ENCODE measurements at places on chromosomes 6 and 20. TPM values are rescaled to one million over a fixed set of nuclear protein-coding genes. Genes with fewer than 3 reads are reported as not detected.
A peak's percentile ranks its signal among the peaks of the same experiment; 100 is the strongest.

DNA sequence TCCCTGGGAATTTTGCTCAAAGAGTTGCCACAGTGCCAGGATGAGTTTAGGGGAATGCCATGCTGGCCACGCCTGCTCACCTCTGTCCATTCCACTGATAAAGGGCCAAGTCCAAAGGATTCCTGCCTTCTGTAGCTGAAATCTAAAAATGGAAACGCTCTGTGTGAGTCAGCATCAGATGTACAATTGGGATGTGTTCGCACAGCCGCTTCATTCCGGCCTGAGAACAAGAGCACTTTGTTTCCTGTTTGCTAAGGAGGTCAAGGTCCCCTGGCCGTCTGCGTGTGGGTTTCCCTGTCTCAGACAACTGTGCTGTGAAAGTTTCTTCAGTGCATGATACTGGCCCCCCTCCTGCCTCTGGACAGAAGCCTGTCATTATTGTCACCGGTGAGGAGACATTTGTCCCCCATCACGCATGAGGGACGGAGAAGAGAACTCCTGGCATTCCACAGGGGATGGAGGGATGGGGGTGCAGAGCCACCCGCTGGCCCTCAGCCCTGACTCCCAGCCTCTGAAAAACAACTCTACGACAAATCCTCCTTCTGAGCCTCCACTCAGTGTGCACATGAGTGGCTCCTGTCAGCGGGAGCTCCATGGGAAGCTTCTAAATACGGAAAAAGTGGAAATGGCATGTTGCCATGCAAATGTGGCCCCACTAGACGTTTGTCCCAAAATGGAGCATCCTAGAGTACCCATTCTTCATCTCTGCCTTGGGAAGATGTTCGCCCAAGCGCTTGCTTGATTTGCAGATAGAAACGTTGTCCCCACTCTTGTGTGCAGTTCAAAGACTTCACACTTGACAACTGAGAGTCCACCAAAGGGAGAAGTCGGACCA lies 143.5 kb upstream of the AFDN start:
- peak; percentile 75 for DNase-seq

GRCh38 chr6:119552021-119552420 lies 202.5 kb upstream of the MAN1A1 start:
- no peak for DNase-seq

- DNase-seq, result no peak
These were observed 385.2 kb downstream of the FRK start for GRCh38 chr6:115675443-115675842.

- no peak for DNase-seq
These were observed 576.6 kb upstream of the FLRT3 start for GRCh38 chr20:14913896-14914620.

DNA sequence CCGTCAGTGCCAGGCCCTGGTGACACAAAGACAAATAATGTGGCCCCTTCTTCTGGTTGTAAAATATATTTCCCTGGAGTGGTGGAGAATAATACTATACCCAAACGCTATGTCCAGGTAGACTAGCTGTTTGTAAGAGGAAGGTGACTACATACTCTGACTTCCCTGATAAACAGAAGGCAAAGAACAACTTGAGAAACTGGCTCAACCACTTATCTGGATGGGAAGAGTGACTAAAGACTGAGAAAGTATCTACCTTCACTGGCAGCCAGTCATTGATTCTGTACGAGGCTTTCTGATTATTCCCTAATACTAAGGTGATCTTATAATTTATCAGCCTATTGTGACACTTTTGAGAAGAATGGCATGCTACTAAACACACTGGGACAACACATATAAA lies 569.7 kb downstream of the EPHA7 start:
- no peak for DNase-seq

DNA sequence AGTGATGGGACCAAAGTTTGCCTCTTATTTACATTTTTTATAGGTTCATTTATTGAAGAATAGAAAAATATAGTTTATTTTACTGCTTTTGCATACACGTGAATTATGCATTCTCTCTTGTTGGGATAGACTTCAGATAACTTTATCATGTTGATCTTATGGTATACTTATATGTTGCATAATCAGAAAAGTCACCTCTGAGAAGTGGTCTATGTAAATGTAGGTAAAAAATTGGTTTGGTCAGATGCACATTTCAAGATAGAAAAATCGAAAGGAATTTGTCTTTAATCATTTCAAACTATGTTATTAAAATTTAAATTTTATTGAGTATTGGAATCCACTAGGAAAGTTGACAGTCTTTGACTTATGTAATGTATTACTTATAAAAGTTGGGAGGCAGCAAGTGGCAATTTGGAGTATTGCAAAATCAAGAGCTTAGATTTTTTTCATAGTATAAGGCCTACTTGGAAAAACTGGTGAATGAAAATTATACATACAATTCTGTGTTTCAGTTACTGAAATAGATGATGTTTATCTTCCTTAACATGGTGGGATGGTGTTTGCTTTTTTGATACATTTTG lies 2.4 kb downstream of the PHF3 start:
- DNase-seq, result no peak

DNA sequence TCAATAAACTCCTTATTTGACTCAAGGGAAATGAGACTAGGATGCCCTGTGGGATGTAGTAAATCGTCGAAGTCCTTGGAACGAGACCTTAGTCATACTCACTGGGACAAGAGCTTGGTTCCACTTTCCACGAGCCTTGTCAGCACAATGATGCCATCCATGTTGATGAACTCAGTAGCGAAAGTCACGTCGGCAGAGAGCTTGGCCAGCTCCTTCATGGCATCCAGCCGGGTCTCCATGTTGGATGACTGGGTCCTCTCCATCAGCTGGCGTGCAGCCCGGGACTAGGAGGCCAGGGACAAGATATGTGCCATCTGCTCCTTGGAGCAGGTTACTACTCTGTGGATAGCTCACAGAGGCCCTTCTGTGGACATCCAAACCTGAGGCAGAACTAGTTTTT lies 17.5 kb downstream of the ELMO2 start:
- DNase-seq, result no peak

- DNase-seq, result no peak
These were observed 36.7 kb downstream of the FGD2 start for GRCh38 chr6:37042150-37042549.

- no peak for DNase-seq
These were observed 644 bp downstream of the RBL1 start for GRCh38 chr20:37095108-37095598.

- DNase-seq, result no peak
These were observed 851 bp upstream of the HSD17B8 start for GRCh38 chr6:33203443-33204164.

Gene ROS1
- under 0.01 TPM for total RNA-seq

Gene KCNS1
- total RNA-seq, result not detected

GRCh38 chr6:88361298-88361697 lies 195.2 kb upstream of the CNR1 start:
- no peak for DNase-seq

DNA sequence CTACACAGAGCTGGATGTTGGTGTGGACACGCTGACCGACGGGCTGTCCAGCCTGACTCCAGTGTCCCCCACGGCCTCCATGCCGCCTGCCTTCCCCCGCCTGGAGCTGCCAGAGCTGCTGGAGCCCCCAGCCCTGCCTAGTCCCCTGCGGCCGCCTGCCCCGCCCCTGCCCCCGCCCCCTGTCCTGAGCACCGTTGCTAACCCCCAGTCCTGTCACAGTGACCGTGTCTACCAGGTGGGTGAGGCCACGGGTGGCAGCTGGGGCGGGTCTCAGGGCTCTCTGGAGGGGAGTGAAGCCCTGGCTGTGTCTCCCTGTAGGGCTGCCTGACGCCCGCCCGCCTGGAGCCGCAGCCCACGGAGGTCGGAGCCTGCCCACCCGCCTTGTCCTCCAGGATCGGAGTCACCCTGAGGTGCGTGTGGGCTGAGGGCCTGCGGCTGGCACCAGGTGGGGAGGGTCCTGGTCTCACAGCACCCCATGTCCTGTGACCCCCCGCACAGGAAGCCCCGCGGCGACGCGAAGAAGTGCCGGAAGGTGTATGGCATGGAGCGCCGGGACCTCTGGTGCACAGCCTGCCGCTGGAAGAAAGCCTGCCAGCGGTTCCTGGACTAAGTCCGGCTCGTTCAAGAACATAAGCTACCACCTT lies 2.9 kb downstream of the SLC2A4RG start:
- DNase-seq, result peak; percentile 54

GRCh38 chr20:20594171-20594530 lies 118.3 kb downstream of the RALGAPA2 start:
- DNase-seq, result no peak

DNA sequence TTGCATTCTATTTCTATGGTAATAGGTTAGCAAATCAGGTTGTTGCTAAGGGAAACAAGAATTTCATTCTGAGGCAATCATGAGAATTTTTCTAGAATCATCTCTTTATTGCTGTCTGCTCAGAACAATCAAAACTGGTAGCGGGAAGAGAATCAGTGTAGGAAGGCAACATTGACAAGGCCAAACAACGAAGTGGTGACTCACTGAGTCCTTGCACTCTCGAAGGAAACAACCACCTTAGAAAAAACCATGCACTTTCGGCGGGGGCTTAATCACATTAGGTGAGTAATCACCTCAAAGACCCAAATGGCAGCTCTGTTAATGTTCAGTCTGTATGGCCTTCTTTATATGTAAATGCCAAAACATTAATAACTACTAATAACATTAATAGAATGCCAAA lies 78.8 kb upstream of the MAP7 start:
- DNase-seq, result no peak

DNA sequence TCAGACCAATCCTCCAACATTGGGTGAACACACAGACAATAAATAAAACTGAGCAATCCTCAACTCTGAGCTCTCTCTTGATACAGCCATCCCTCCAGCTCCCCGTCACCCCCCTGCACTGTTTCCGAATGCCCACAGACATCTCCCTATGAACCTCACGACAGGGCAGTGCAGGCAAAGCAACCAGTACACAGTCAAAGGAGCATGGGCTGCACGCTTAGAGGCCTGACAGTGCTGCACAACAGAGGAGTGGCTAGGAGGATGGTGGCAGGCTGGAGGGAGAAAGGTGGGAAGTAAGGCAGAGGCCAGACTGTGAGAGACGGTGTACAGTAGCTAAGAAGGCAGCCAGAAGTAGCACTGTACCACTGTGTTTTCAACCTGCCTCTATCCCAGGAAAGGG lies 24.0 kb downstream of the FYN start:
- no peak for DNase-seq

GRCh38 chr6:20566109-20566508 lies 31.9 kb downstream of the CDKAL1 start:
- DNase-seq, result no peak

Gene PACRG
- total RNA-seq, result 4.7 TPM

GRCh38 chr6:33772902-33773472 lies 15.9 kb downstream of the LEMD2 start:
- no peak for DNase-seq

GRCh38 chr20:1204113-1204512 lies 859 bp downstream of the C20orf202 start:
- DNase-seq, result no peak

GRCh38 chr20:58215116-58215515 lies 13.3 kb downstream of the ANKRD60 start:
- no peak for DNase-seq

Gene GGTLC1
- total RNA-seq, result not detected

Data from ovary (tissue), 10 donors.